Skin of body (tissue), 3 donors: ENCODE measurements at places on chromosomes 16 and 17.

- no peak for DNase-seq
Observed at GRCh38 chr17:64413513-64413912, 22.9 kb upstream of the PECAM1 start.

GRCh38 chr16:77555126-77555525, 120.3 kb upstream of the ADAMTS18 start:
- DNase-seq, result no peak

GRCh38 chr17:31550389-31551056, 159.0 kb downstream of the RAB11FIP4 start:
- DNase-seq, result peak; percentile 27

DNA sequence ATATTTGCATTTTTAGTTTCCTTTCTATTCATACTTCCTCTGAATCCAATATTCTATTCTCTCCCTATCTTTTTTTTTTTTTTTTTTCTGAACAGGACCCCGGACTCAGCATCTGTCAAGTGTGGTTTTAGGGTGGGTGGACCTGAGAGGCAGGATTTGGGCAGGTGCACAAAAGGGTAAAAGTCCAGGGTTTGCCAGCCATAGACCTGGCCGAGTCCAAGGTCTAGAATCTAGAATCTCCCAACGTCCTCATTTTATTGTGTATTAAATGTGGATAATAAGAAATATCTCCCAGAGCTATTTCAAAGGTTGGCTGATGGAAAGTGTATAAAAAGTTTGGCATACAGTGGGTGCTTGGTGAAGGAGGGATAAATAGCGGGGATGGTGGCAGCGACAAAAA, 273.3 kb upstream of the MAF start:
- DNase-seq, result no peak

DNA sequence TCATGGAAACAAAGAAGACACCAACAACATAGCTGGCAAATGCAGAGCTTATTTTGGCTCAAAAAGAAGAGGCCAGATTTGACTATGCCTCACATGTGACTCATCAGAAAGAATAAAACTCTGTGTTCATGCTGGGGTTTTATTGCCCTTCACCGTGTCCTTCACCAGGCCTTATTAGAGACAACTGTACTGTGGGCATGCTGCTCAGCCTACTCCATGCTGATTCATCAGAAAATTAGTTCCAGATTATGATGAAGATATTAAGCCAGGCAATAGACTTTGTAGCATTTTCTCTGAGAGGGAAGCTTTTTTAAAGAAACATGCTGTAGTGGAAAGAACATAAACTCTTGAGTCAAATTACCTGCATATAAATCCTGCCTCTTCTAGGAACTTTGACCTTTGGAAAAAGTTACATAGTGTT, 89.8 kb downstream of the CYB561 start:
- DNase-seq, result peak; percentile 40
